ENCODE measurements at places on chromosomes 12 and 14.

GRCh38 chr12:104906695-104907094, 51.4 kb downstream of the SLC41A2 start:
- no peak for DNase-seq

DNA sequence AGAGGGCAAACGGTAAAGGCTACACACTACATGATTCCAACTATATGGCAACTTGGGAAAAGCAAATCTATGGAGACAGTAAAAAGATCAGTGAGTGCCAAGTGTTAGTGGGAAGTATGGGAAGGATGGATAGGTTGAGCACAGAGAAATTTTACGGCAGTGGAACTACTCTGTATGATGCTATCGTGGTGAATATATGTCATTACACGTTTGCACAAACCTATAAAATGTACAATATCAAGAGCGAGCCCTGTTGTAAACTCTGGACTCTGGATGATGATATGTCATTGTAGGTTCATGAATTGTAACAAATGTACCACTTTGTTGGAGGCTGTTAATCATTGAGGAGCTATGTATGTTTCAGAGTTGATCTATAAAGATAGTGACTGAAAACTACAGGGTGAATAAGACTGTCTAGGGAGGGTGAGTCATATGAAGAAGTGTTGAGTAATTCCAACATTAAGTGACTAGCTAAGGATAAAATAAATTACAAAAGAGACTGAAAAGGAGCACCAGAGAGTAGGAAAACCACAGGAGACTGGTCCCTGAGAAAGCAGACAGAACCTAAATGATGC, 349.2 kb upstream of the LMO3 start:
- no peak for DNase-seq

- no peak for DNase-seq
Observed at GRCh38 chr12:38527631-38528030, 211.1 kb downstream of the ALG10B start.

- DNase-seq = no peak
Observed at GRCh38 chr12:45648070-45648469, 81.4 kb upstream of the ARID2 start.

- no peak for DNase-seq
Observed at GRCh38 chr12:17527021-17527420, 563.0 kb downstream of the RERGL start.

DNA sequence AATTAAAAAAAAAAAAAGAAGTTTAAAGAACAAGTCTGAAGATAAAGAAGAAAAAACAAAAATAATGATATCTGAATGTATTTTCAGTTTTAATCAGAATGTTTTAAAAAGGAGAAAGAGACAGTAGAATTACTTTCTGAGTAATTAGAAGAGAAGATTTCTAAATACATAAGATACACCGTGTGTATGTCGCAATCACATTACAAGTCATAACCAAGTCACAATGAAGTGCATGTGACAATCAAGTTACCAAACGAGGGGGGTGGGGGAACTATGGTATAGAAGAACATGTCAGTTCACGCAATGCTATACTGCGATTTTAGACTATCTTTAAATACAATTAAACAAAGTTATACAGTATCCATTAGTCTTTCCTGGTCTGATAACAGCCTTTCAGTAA, 1464.1 kb upstream of the FLRT2 start:
- DNase-seq = no peak

- DNase-seq = no peak
Observed at GRCh38 chr14:96001866-96002497, 37.2 kb upstream of the C14orf132 start.

DNA sequence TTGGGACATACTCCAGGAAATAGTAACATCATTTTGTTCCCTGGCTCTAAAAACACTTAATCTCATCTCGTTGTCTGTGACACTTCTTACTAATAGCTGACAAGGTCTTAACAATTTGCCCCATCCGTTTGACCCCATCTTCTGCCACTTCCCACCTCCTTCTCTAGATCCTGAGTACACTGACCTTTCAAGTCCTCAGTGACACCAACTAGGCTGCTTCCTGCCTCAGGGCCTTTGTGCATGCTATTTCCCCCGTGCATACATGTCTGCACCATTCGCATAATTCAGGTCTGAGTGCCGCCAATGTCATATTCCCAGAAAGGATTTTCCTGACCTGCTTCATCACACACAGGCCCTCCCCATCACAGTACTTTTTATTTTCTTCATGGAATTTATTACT, 70.6 kb upstream of the CCND2 start:
- DNase-seq = no peak

DNA sequence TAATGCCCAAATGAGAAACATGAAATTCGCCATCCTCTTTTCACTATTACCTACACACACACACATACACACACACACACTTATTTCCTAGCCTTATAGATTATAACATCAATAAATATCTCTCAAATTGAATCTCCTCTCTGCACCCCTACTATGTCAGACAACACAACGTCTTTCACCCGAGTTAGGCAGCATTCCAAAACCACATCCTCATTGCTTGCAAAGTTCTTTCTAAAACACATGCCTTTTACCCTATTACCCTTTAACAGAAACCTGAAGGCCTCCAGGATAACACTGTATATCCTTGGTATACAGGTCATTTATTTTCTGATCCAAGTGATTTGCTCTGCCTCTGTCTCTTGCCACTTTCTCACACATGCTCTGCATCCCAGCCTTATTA, 56.3 kb downstream of the KCNH5 start:
- no peak for DNase-seq

GRCh38 chr12:53466640-53467039, 14.7 kb downstream of the PCBP2 start:
- no peak for DNase-seq

DNA sequence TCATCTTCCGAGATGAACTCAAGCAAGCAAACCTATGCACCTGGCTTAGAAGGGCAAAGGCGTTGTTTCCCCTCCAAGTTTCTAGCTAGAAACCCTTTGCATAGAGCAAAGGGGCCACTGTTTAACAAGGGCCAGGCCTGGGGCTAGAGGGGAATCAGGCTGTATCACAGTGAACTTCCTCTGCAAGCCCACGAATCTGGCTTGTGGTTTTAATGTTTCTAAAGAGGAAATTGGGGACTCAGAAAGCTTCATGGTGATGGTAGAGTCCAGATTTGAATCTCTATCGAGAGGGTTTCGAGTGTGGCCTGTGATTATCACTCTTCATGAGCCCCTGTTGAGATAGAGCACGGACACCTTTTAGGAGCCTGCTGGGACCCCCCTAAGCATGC, 189.9 kb downstream of the VRK1 start:
- no peak for DNase-seq

DNA sequence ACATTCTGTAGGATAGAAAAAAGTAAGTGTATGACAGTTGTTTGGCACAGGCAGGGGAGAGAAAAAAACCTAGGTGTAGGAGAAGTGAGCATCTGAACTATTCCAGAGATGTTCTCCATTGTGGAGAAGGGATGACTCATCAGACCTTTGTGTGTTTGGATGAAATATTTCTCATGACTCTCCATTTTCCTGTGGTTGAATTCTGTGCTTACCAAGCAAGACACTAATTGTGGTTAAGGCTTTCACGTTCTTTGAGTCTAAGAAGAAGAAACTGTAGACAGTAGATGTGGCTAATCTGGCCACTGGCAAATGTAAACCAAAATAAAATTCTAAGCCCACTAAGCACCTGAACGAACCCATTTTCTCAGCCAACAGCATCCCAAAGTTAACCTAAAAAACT, 107.9 kb upstream of the GZMB start:
- no peak for DNase-seq

- no peak for DNase-seq
Observed at GRCh38 chr12:124910561-124911478, 3.6 kb downstream of the UBC start.

- DNase-seq = no peak
Observed at GRCh38 chr14:71319666-71320065, 412.4 kb downstream of the PCNX1 start.

GRCh38 chr12:27899151-27899661, 73.3 kb downstream of the PTHLH start:
- peak; percentile 0 for DNase-seq

GRCh38 chr14:54646626-54647025, 79.7 kb downstream of the SAMD4A start:
- no peak for DNase-seq

DNA sequence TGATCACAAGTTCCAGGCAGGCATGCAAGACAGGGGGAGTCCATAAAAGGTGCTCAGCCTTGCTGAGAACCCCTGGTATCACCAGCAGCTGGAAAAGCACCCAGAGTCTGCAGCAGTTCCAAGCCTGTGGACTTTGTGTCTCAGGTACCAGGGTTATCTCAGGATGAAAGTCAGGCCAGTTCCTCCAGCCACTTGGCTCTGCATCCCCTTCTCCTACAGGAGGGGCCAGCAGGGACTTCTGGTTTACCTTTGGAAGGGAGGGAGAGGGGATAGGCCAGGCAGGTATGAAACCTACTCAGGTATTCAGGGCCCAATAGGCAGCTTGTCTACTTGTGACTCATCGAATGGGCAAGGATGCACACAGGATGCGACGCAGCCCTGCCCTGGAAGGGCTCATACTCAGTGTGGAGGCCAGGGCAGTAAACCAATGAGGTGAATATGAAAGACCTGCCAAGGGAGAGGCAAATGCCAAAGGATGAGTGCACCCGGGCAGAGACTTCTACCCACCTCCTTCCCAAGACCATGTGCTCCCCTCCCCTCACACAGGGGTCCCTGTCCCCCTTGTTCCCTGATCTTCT, 148.2 kb downstream of the SLC38A6 start:
- DNase-seq = no peak

DNA sequence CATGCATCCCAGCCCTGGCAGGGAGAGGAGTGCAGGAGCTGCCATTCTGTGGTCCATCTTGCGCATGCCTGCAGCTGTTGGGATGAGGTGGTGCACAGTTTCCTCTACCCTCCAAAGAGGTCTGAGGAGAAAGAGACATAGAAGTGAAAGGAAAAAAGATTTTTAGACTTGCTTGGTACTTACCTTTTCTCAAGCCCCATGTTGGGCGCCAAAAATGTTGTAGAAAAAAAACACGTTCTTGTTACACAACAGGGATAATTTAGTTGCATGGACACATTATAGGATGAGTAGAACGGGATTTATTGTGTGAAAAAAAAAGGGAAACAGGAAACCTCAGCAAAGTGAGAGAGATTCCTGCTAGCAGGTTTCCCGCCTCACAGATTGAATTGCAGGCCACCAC, 244.4 kb upstream of the GARIN2 start:
- DNase-seq = no peak

GRCh38 chr12:115758183-115758582, 519.3 kb downstream of the MED13L start:
- DNase-seq = no peak

- no peak for DNase-seq
Observed at GRCh38 chr12:127133675-127134335, 1133.2 kb upstream of the TMEM132C start.

DNA sequence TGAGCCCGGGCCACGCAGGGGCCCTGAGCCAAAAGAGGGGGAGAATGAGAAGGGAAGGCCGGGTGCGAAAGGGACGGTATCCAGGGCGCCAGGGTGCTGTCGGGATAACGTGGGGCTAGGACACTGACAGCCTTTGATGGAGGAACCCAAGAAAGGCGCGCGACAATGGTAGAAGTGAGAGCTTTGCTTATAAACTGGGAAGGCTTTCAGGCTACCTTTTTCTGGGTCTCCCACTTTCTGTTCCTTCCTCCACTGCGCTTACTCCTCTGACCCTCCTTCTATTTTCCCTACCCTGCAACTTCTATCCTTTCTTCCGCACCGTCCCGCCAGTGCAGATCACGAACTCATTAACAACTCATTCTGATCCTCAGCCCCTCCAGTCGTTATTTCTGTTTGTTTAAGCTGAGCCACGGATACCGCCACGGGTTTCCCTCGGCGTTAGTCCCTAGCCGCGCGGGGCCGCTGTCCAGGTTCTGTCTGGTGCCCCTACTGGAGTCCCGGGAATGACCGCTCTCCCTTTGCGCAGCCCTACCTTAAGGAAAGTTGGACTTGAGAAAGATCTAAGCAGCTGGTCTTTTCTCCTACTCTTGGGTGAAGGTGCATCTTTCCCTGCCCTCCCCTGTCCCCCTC, 3.0 kb downstream of the SSTR1 start:
- no peak for DNase-seq

DNA sequence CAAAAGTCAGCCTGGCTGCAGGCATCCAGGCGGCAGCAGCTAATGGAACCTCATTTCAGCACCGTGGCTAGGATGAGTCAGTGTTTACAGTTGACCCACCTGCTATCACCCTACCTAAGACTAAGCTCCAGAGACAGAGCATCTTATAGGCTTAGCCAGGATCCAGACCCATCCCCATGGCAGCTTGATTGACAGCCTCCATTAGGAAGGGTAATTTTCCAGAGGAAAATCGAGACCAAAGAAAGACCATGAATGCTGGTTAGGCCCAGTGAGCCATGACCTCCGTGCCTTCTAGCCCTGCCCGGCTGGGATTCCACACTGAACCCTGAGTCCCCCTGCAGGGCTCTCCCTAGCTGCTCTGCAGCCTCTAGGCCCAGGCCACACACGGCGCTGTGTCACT, 38.7 kb downstream of the TUNAR start:
- no peak for DNase-seq

DNA sequence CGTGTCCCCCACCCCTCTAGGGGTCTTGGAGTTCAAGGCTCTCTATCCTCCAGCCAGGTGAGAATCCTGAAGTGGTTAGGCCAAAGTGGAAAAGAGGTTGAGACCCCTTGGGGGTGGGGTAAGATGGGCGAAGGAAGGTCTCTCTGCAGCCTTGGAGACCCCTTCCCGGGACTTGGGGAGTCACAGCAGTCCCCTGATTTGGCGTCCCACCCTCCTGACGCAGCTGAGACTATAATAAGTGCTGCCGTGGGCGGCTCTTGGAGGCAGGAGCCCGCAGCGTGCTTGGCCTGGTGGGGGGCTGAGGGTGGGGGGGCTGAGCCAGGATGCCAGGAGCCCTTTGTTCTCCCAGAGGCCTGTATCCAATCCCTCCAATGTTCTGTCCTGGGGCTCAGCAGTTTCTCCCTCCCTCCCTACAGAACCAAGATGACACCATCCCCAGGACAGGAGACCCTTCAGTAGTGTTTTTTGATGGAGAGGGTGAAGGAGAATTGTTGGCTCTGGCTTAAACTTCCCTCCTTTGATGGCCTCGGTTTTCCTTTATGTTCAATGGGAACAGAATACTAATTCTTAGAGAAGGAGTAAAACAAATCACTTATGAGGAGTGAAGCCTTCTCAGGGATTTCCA, 1.5 kb upstream of the AGAP2 start:
- no peak for DNase-seq

- DNase-seq = no peak
Observed at GRCh38 chr12:11651785-11652184, 2.3 kb downstream of the ETV6 start.

DNA sequence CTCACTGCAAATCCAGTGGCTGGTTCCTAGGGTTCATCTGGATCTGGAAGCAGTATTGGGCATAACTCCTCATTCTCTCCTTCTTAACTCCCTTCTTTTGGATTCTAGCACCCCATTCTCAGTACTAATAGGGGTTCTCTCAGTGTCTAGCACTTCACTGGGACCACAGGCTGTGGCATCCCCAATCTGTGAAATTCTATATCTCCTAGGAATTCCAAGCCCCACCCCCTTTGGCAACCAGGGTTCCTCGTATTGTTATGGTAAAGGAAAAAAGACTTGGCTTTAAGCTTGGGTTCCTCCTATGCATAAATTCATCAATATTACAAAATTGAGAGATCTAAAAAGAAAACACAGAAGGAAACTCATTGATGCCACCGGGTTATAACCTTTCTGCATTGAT, 45.0 kb upstream of the FBXO21 start:
- DNase-seq = no peak
